Heart right ventricle (tissue), 16 donors: ENCODE measurements at places on chromosomes 6 and 20.
A peak's percentile ranks its signal among the peaks of the same experiment; 100 is the strongest.

GRCh38 chr6:75446241-75446880, 47.2 kb downstream of the FILIP1 start:
- DNase-seq = no peak

DNA sequence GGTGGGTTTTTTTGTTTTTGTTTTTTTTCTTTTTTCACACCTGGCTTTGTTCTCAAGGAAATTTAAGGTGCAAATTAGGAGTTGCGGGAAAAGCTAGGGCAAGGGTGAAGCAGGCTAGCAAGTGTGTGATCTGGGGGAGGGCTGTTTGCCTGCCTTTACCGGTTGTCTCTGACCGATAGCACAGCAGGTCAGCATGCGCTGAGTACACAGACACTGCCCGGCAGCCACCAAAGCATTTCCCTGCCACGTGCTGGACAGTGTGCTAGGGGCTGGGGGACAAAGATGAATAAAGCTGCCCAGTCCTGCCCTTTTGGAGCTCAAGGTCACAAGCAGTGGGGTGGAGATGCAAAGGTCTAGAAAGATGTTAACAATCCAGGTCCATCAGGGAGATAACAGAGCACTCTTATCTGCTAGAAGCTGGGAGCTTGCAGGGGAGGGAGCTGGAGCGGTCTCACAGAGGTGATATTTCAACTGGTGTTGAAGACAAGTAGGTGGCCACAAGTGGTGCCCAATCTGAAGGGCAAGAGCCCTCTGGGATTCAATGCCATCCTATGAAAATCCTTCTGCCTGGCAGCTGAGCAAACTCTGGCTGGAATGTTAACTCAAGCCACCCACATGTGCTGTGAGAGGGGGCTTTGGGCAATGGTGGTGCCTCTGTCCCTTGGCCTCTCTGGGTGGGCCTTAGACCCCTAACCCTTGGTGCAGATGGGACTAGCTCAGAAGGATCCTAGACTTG, 24.5 kb downstream of the TTBK1 start:
- no peak for DNase-seq

- DNase-seq = peak; percentile 29
These were observed 1.2 kb downstream of the FOXO3 start for GRCh38 chr6:108561742-108562502.

GRCh38 chr20:35385733-35386132, 26.0 kb downstream of the UQCC1 start:
- DNase-seq = no peak

- DNase-seq = no peak
These were observed 66.8 kb upstream of the RSPO3 start for GRCh38 chr6:127051571-127052260.

DNA sequence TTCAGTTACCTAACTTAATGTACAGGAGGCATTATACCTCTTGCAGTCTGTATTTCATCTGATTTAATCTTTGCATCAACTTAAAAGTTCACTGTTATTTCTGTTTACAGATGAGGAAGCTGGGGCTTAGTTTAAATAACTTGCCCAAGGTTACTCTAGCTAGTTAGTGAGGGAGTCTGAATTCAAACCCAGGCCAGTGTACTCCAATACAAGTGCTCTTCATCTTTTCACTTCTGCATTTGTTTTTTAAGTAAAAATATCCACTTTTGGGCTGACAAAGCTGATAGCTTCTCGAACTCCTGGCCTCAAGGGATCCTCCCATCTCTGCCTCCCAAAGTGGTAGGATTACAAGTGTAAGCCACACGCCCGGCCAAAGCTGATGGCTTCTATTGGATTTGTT, 23.6 kb downstream of the RREB1 start:
- no peak for DNase-seq

DNA sequence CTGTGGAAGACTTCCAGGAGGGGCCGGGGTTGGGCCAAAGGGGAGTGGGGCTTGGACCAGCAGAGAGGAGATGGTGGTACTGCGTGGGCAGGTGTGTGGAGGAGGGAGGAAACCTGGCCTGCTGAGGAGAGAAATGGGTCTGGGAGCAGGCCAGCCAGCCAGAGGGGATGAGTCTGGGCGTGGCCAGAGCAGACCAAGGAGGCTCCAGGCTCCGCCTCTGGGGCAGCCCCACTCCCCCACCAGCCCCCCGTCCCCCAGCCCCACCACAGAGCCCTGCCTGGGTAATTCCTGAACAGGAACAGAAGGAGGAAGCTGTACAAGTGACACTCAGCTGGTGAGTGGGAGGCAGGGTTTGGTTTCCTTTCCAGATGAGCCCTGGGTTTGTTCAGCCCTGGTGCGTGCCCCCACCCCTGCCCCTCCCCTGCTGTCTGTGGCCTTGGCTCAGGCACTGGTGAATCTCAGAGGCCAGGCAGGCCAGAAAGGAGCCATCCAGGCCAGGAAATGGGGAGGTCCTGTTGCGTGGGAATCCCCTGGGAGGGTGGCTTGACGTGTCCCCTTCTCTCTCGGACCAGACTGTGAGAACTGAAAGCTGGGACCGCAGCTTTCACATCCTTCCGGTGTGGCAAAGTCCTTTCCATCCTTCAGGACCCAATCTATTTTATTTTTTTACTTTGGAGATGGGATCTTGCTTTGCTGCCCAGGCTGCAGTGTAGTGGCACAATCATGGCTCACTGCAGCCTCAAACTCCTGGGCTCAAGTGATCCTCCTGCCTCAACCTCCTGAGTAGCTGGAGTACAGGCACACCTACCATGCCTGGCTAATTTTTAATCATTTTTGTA, 9.4 kb upstream of the SRC start:
- peak; percentile 78 for DNase-seq

DNA sequence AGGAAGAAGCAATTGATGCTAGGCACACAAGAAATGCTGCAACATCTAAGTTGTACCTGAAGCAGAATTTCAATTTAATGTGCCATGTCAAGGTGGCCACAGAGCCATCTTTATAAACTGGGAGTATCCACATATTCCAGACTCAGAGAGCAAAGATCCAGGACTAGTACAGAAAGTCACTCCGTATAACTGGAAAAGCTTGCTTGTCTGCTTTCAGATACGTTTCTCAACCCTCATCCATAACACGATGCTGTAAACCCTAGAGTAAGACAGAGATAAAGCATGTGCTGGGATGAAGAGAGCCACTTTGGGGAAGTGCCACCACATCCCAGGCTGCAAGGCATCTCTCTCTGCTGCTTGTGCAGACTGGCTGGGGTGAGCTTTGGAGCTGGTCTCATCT, 134.7 kb downstream of the PACRG start:
- DNase-seq = no peak

DNA sequence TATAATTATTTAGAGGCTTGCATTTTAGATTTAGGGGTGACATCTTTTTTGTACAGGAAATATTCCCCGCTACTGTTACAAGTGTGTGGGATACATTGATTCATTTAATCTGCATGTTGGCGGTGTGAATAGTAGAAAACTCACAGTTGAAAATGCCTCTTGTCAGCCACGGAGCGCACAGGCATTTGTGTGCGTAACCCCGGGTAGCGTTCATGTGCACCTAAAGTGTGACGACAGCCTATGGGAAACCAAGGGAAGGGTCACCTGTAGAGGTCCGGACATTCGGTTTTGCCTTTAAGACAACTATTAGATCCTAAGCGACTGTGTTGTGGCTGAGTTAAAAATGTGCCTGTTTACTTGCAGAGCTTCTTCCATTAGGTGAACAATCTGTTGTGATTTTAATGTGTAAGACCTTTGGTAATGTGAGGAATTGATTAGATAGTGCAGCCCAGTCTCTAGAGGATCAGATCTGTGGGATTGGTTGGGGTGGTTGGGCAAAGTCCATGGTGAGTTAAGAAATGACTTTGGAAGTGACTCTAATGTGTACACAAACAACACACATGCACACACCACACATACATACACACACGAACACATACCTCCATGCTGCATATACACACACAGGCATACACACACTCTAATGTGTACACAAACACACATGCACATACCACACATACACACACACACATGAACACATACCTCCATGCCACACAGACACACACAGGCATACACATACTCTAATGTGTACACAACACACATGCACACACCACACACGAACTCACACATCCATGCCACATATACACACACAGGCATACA, 15.7 kb downstream of the ERMARD start:
- DNase-seq = no peak

DNA sequence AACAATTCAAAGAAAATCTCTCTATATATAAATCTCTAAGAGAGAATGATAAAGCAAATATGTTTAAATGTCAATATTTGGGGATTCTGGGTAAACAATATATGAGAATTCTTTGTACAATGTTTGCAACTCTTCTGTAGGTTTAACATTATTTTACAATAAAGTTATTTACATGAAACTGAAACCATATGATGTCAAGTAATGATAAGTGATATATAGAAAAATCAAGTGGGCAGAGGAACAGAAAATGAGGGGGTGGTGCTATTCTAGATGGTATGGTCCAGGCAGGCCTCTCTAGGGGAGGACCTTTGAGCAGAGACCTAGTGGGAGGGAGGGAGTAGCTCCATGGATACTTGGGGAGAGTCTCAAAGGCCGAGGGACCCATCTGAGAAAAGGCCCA, 16.4 kb upstream of the SCRT2 start:
- DNase-seq = no peak

- DNase-seq = no peak
These were observed 10.3 kb upstream of the TBC1D32 start for GRCh38 chr6:121344539-121344938.

- DNase-seq = no peak
These were observed 52.5 kb downstream of the SSR1 start for GRCh38 chr6:7260291-7261031.

DNA sequence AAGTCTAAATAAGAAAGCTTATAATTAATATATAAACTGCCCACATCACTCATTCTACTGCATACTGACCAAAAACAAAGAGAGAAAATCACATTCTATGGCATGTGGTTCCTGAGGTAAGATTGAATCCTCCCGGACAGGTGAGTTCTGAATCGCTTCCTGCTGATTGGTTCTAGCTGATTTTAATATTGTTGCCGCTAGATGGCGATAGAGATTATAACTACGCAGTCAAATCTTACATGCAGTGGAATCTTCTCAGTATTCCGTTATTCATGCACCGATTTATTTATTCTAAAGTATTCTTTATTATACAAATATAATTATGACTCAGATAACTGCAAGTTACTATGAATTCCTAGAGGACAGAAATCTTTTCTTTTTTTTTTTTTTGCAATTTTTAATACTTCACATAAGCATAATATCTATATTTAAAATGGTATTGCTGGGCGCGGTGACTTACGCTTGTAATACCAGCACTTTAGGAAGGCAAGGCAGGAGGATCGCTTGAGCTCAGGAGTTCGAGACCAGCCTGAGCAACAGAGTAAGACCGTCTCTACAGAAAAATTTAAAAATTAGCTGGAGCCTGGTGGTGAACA, 24.2 kb upstream of the TMX4 start:
- no peak for DNase-seq

DNA sequence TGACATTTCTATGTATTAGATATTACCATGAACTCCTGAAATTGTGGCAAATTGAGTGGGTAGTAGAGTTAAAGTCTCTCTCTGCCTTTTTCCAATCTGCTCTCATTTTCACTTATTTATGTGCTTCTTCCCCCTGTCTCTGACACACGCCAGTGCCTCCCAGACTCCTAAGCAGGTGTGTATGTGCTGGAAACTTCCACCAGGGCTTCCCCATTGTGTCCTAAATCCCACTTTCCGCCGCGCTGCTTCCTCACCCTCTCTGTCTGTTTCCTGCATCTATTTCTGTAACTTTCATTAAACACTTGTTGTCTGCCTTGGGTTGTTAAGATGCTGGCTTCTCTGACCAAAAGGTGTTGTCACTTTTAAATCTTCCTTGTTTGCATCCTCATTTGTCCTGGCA, 97.6 kb upstream of the HDGFL1 start:
- DNase-seq = no peak

- no peak for DNase-seq
These were observed 22.7 kb upstream of the TFAP2C start for GRCh38 chr20:56606174-56606945.

GRCh38 chr20:7829776-7830175, 110.5 kb downstream of the HAO1 start:
- no peak for DNase-seq

GRCh38 chr20:2162125-2162822, 60.6 kb downstream of the STK35 start:
- no peak for DNase-seq

DNA sequence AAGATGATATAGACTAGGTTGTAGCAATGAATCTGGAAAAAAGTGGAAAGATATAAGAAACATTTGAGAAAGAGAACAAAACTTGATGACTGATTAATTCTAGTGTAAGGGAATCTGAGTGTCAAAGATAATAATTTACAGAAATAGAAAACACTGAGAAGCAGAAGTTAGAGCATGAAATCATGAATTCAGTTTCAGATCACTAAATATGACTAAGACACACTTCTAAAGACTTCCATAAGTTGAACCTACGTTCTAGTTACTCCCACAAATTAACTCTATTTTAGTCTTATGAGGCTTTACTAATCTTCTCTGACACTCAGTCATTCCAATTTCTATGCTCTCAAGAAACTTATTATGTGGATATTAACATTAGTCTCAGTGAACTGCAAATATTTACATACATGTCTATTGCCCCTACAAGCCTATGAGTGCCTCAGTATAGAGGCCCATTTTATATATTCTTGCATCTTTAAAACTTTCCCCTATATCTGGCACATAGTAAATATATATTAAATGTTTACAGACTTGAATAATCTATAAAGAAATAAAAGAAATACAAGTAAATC, 30.4 kb downstream of the IBTK start:
- DNase-seq = no peak

GRCh38 chr6:88342336-88342735, 176.2 kb upstream of the CNR1 start:
- no peak for DNase-seq

DNA sequence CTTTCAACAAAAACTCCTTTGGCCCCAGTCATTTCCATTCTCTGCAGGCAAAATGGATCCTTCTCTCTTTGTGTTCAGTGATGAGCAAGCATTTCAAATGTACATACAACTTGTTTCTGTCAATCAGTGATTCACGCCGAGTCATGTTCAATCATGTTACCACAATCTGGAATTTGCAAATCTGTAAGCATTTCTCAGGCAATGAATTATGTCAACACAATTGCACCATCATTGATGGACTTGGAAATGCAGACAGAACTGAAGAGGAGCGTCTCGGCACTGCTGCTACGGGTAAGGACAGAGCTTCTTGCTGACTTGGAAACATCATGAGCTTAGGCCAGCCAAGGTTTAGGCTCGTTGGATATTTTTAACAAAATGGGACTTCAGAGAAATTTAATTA, 132.8 kb upstream of the AGPAT4 start:
- DNase-seq = no peak
